Activated CD4-positive, alpha-beta T cell treated with anti-CD3 and anti-CD28 coated beads for 1 hour (primary cell): ENCODE measurements at places on chromosomes 5 and 9.

DNA sequence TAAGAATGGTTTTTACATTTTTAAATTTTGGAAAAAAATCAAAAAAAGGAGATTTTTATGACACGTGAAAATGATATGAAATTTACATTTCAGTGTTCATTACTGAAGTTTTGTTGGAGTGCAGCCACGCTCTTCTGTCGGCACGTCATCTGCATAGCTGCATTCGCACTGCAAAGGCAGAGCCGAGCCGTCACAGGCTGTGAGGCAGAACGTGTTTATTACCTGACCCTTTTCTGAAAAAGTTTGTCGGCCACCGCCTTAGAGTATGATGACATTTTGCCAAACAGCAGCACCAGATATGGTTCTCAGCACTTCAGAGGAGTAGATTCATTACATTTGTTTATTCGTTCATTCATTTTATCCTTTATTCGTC lies 24.1 kb downstream of the HRH2 start:
- no peak for DNase-seq

DNA sequence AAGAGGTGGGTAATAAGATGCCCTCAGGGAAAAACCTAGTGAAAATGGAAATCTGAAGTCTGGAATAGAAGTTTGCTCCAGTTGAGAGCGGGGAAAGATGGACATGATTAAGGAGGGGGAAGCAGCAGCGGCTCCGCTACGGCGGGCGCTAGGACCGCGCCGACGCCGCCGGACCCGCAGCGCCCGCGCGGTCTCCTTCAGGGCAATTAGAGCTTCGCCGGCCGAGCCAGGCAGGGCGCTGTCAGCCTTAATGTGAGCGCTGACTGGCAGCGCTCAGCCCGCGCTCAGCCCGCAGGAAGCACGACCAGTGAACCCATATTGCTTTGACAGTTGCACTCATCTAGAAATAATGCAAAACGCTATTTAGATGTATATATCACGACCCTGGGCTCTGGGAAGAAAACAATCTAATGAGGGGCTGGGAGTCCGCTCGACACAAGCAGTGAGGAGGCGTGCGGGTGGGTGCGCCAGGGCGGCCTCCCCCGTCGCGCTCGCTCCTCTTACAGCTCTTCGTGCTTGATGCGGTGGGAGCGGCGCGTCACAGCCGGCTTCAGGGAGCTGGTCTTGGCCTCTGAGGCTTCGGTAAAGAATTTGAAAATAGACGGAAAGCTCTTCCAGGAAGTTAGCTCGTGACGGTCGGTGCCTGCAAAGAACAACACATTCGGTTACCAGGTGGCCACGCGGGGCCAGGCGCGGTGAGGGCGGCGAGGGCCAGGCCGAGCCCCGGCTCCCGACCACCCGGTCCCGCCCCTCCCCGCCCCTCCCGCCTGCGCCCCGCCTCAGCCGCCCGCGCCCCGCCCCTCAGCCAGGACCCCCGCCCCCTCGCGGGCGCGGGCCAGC lies 37.7 kb downstream of the NR2F1 start:
- DNase-seq, result no peak

GRCh38 chr9:126055381-126055985 lies 271.1 kb upstream of the MVB12B start:
- no peak for DNase-seq

DNA sequence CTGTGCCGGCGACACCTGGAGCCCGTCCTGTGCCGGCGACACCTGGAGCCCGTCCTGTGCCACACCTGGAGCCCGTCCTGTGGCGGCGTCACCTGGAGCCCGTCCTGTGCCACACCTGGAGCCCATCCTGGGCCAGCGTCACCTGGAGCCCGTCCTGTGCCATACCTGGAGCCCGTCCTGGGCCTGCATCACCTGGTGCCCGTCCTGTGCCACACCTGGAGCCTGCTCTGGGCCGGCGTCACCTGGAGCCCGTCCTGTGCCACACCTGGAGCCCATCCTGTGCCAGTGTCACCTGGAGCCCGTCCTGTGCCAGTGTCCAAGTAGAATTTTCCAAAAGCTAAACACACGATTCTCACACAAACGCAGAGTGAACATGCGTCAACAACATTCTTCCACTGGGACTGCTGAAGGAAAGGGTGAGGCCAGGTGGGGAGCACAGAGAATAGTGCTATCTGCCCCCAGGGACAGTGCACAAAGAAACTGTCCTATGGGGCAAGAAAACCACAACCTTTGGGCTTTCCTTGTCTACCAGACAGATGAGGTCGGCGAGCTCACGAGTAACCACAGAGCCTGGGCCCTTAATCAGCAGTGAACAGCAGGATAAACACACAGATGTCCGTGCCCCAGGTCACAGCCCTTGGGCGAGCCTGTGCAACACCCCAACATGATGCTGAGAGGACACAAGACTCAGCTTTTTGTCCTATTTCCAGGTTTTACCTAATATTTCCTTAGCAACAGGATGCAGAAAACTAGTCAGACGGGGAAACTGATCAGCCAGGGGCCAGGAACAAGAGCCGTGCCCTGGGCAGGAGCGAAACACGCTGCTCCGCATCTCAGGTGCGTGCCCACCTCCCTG lies 7.9 kb downstream of the QSOX2 start:
- no peak for DNase-seq

GRCh38 chr5:53219174-53219573 lies 109.6 kb upstream of the MOCS2 start:
- DNase-seq, result no peak

- no peak for DNase-seq
These were observed 16.5 kb upstream of the SPDL1 start for GRCh38 chr5:169567079-169567478.
